ENCODE measurements at places on chromosomes 1 and 21.

DNA sequence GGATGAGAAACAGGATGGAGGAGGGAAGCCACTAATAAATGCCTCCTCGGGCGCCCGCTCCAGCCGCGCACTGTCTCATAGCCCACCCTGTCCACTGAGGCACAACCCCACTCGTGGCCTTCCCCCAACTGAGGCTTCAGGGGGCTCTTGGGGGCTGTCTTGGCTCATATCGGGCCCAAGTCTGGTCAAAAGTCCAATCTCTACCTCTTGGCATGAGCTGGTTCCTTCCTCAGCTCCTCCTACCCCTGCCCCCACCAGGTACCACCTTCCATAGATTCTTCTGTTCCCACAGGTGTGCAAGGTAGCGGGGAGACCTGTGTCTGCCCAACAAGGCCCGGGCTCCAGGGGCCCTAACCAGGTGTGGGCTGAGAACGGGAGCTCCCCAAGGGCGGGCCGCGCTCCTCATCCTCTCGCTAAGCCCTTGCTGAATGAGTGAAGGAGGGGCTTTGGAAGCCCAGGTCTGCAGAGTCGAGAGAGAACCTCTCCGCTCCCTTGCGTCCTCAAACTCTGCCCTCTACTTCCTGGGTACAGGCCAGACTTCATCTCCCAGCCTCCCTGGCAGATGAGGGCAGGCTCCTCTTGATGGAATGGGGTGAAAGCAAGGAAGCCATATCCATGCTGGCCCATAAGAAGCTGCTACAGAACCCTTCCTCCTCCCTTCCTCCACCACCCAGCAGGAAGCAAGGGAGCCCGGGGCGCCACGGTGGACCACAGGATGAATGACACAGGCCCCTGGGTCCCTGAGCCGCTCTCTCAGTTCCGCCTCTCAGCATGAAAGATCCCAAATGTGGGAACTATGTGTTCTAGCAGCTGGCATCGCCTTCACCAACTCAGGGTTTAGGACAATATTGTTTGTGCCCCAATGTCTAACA lies 74.7 kb downstream of the PSMG1 start:
- no peak for DNase-seq
- H3K4me1 ChIP-seq, result peaks cover 14% of the 10 kb centered on the region
- peaks cover 6% of the 10 kb centered on the region for H3K27me3 ChIP-seq
- no peak overlapping the region for H3K4me3 ChIP-seq
- H3K36me3 ChIP-seq, result no peaks in the 10 kb centered on the region
- no peak overlapping the region for H3K27ac ChIP-seq

- peaks cover 12% of the 10 kb centered on the region for H3K4me1 ChIP-seq
- H3K27ac ChIP-seq, result no peak overlapping the region
- H3K4me3 ChIP-seq, result peak overlapping the region; percentile 17
- DNase-seq, result no peak
- no peaks in the 10 kb centered on the region for H3K36me3 ChIP-seq
Measured at GRCh38 chr1:31769720-31770390, 5.7 kb upstream of the ADGRB2 start.

GRCh38 chr1:44733365-44733764 lies 2.4 kb upstream of the RNU5D-1 start:
- H3K36me3 ChIP-seq, result no peaks in the 10 kb centered on the region
- no peak overlapping the region for H3K27ac ChIP-seq
- H3K4me3 ChIP-seq, result no peak overlapping the region
- H3K27me3 ChIP-seq, result peaks cover 5% of the 10 kb centered on the region
- H3K4me1 ChIP-seq, result peaks cover 17% of the 10 kb centered on the region

- H3K27ac ChIP-seq, result no peak overlapping the region
- H3K4me1 ChIP-seq, result peaks cover 26% of the 10 kb centered on the region
- no peak overlapping the region for H3K4me3 ChIP-seq
- no peak for DNase-seq
- no peaks in the 10 kb centered on the region for H3K27me3 ChIP-seq
- no peaks in the 10 kb centered on the region for H3K36me3 ChIP-seq
Measured at GRCh38 chr1:36199934-36200741, 24.1 kb upstream of the THRAP3 start.

GRCh38 chr21:45408801-45409261 lies 3.9 kb downstream of the COL18A1 start:
- H3K27ac ChIP-seq, result no peak overlapping the region
- no peak overlapping the region for H3K4me3 ChIP-seq
- peaks cover 53% of the 10 kb centered on the region for H3K27me3 ChIP-seq
- H3K4me1 ChIP-seq, result peaks cover 34% of the 10 kb centered on the region

DNA sequence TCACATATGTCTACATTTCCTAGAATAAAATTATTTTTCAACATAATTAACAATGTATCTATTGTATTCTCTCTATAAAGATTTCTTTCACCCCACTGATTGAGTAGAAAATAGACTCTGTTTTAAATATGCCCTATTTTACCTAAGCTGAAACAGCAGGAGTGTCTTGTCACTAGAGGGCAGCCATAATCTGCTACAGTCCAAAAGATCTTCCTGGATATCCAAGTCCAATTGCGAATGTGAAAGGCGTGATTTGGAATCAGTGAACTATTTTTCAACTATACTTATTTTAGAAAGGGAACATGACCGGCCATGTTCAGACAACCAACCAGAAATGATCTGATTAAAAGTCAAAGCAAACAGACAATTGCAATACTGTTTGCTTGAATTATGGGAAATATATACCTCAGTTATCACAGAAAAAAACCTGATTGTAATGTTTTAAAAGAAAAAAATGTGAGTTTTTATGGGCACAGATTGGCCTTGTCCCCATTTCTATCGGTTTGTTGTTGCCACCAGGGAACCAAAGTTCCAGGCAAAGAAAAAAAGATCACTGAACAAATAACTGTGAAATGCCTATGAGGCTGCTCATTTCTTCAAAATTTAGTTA lies 1211.0 kb upstream of the ADGRL4 start:
- H3K27ac ChIP-seq, result no peak overlapping the region
- DNase-seq, result peak; percentile 16
- no peak overlapping the region for H3K4me3 ChIP-seq
- peaks cover 32% of the 10 kb centered on the region for H3K4me1 ChIP-seq
- no peaks in the 10 kb centered on the region for H3K27me3 ChIP-seq
- H3K36me3 ChIP-seq, result no peaks in the 10 kb centered on the region

- peak overlapping the region; percentile 76 for H3K27ac ChIP-seq
- DNase-seq, result no peak
- H3K4me1 ChIP-seq, result peaks cover 14% of the 10 kb centered on the region
- no peaks in the 10 kb centered on the region for H3K36me3 ChIP-seq
- H3K27me3 ChIP-seq, result no peaks in the 10 kb centered on the region
- no peak overlapping the region for H3K4me3 ChIP-seq
Measured at GRCh38 chr21:29748391-29749167, 191.2 kb downstream of the GRIK1 start.

DNA sequence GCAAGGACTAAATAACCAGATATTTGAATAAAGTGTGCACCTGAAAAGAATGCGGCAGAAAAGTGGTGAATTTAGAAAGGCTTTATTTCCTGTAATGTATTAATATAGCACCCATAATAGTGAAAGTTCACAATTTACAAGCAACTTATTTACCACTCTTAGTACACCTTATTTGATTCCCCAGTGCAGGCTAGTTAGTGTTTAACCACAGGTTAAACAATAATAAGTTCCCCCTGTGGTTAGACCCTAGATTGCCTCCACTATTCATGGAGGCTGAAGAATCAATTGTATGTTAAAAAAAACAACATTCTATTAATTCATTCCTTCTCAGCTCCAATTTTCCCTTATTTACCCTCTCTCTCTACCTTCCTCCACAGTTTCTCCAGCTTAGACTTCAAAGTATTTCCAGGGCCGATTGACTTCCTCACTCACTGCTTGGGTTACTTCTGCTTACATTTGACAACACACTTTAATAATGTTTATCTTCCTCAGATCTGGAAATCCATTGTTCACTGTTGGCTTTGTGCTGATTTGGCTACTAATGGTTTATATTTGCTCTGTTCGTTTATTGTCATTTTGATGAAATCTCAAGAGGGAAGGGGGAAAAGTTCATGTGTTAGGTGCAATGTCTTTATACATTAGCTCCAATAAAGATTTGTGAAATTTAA lies 796.3 kb downstream of the BRINP3 start:
- H3K4me3 ChIP-seq, result no peak overlapping the region
- H3K27ac ChIP-seq, result no peak overlapping the region
- no peaks in the 10 kb centered on the region for H3K36me3 ChIP-seq
- peaks cover 3% of the 10 kb centered on the region for H3K4me1 ChIP-seq
- DNase-seq, result no peak

DNA sequence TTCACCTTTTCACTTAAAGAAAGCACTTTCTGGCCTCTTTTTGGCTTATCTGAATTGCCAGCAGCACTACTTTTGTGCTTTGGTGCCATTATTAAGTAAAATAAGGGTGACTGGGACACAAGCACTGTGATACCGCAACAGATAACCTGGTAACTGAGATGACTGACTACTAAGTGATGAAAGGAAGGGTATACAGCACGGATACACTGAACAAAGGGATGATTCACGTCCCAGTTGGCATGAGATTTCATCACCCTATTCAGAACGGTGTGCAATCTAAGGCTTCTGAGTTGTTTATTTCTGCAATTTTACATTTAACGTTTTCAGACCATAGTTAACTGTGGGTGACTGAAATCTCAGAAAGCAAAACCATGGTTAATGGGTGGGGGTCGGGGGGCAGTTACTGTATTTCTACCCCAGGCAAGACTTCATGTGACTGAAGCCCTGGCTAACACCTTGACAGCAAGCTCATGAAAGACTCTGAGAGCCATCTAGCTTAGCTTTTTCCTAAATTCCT lies 102.8 kb downstream of the CLIC6 start:
- no peak overlapping the region for H3K27ac ChIP-seq
- H3K27me3 ChIP-seq, result no peaks in the 10 kb centered on the region
- no peak for DNase-seq
- H3K4me1 ChIP-seq, result peaks cover 5% of the 10 kb centered on the region
- H3K36me3 ChIP-seq, result no peaks in the 10 kb centered on the region
- no peak overlapping the region for H3K4me3 ChIP-seq
